HCT116 (cell line): ENCODE measurements at places on chromosomes 12 and 14. TPM values are rescaled to one million over a fixed set of nuclear protein-coding genes. Genes with fewer than 3 reads are reported as not detected.

DNA sequence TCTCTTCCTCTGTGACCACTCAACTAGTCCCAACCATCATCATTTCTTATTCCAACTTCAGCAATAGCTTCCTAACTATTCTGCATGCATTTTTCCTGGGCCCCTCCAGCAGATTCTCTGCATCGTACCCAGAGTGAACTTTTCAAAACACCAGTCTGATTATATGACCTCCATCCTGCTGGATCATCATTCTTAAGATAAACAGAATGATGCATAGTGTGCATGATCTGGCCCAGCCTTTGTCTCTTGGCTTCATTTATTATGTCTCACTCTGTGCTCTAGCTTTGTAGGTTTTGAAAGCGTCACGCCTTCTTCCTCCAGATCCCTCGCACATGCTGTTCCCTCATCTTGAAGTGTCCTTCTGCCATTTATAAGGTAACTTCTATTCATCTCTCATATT is 46.3 kb upstream of the SLC38A4 start:
- DNase-seq = no peak

- DNase-seq = no peak
Observed at GRCh38 chr14:52069307-52070050, 620 bp upstream of the NID2 start.

DNA sequence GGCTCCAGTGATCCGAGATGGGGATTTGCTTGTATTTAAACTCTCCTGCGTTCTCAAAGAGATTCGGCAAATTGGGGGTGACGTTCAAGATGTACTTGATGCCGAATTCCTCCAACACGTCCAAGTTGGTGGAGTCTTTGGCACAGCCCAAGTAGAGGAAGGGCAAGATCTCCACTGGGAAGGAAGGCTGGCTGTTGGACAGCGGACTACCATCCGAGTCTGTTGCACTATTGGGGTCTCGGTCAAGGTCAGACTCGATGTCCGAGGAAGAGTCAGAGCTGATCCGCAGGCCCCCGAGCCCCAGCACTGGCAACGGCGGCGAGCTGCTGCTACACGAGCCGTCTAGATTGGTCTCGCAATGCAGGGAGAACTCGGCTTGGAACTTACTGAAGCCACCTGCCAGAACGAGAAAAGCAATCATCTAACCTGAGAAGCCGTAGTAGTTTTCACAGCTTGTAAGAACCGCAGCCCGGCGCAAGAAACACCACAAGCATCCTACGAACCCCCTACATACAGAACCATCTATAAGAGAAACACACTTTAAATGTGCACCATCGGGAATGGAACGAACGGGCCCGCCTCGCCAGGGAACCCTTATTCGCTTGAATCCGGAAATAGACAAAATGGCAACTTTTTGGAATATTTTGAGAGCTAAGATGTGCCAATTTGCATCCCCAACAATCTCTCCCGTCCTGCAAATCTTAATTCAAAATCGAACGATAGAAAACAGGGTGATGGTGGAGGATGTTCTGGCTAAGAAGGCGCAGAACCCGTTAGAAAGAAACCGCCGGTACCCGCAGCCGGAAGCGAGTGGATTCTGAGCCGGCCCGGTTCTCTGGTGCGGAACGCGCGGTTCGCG is 1.4 kb downstream of the DUSP6 start:
- DNase-seq = no peak

GRCh38 chr12:71981149-71981548 is 42.5 kb downstream of the TPH2 start:
- no peak for DNase-seq

MYF5 gene
- total RNA-seq = not detected

DNA sequence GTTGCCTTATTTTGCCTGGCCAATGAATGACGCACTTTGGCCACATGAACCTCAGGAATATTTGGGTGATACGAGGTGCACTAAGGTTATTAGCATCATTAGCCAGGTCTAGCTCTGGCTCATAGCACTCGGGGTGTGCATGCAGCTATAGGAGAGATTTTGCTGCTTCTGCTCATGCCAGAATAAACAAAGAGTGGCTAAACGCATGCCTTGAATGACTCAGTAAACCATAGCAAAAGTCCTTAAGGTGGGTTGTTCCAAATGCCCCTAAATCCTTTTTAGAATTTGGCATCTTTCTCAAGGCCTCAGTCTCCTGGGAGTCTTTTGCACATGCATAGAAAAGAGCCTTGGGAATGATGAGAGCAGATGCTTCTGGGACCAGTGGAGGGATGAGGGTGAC is 343.7 kb upstream of the FKBP4 start:
- no peak for DNase-seq

DNA sequence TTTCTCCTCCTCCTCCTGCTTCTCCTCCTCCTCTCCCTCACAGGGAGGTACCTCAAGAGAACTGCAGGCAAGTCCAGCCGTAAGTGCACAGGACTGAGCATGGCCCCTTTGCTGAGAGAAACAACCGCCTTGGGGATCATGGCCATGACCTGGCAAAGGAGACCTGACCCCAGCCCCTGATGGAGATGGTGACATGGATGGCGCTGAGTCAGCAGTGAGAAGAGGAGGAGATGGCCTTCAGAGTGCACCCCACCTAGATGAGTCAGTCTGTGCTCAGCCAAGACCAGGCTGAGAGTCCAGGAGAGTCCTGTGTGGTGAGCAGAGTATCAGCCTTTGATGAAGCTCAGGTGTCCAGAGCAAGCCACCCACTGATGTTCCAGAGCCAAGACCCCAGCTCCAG is 36.4 kb downstream of the MEG3 start:
- DNase-seq = no peak

BCL2L14 gene
- total RNA-seq = 0.30 TPM

- no peak for DNase-seq
Observed at GRCh38 chr12:123643911-123644310, 10.3 kb downstream of the GTF2H3 start.

RHOF gene
- 116 TPM for total RNA-seq

ZBTB42 gene
- 4.4 TPM for total RNA-seq

TBK1 gene
- total RNA-seq = 27.0 TPM

RHEBL1 gene
- total RNA-seq = 2.8 TPM

- no peak for DNase-seq
Observed at GRCh38 chr12:116068853-116069252, 208.6 kb downstream of the MED13L start.

DNA sequence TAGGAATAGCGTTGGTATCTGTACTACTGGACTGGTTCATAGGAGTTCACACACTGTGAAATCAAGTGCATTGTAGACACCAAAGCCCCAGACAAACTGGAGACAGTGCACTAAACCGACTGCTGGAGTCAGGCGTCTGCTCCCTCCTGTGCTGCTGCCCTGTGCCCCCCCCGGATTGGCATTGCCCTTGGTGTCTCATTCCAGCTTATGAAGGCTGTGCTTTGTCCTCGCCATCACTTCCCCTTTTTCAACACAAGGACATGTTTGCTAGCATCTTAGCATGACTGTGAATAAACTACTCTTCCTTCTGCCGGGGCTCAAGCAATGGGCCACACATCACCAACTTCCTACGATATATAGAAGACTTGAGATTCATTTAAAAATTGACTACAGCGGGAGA is 84.0 kb downstream of the TMCC3 start:
- no peak for DNase-seq

DNA sequence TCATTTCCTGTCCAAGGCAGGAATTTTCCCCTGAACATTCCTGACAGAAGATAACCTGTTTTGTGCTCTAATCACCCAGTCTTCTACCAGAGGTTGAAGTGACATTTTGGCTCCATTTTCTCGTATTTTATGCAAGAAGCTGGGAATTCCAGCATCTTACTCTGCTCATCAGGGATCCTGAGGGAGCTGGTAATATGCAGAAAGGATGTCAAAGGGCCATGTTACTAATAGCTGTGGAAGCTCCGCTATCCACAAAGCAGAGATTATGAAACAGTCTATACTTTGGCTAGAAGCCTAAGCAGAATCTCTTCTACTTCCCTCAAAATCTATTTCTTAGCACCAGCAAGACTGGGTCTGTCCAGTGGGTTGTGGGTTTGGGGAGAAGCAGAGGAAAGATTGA is 613.0 kb downstream of the DIO2 start:
- DNase-seq = no peak

DNA sequence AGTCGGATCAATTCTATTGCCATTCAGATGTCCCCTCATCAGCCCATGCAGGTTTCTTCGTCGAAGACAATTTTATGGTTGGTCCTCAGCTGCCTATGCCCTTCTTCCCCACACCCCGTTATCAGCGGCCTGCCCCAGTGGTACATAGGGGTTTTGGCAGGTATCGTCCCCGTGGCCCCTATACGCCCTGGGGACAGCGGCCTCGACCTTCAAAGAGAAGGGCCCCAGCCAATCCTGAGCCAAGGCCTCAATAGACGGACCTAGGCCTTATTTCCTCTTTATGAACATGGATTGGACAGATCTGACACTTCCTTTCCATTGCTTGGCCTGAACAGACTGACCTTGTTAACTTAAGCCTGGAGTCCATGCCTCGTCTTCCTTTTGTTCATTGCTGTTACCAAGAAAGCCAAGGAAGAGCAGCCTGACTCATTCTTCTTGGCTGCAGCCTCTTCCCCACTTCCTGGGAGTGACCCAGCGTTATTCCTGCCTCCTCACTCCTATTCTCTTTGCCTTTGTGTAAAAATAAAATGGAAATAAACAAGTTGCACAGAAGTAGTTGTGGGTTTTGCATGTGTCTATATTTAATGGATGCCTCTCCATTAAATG is 156.5 kb upstream of the AMIGO2 start:
- DNase-seq = no peak

DNA sequence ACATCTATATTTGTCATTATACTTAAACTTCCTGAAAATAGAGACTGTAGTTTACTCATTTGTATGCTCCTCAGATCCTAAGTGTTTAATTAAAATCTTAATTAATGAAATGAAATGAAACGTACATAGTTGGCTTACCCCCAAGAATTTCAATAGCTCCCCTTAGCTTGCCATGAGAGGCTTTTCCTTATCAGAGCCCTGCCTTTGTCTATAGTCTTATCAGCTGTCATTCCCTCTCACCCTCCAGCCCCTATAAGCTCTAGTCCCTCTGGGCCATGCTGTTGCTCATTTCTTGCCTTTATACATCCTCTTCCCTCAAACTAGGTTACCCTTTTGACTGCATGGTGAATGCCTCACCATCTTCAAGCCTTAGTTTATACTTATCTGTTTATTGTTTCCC is 1.1 kb upstream of the RTRAF start:
- DNase-seq = no peak

SPX gene
- 0.76 TPM for total RNA-seq

- no peak for DNase-seq
Observed at GRCh38 chr12:131613678-131614077, 97.2 kb upstream of the SFSWAP start.

DNA sequence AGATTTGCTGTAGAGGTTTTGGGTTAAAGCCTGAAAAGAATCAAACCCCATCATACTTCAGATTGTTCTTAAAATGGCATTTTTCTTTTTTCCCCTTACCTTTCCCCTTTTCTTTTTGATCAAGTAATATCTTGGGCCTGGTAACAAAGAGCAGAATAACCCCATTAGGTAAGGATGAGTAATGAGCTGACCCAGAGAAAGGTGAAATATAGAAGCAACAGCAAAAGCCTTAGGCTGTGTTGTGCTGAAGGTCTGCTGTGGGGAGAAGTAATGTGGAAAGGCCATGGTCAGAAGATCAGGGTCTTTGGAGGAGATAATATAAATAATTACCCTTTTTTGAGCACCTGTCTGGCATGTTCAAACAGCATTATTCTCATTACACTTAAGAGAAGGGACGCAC is 42.3 kb downstream of the MIA2 start:
- DNase-seq = no peak

DNA sequence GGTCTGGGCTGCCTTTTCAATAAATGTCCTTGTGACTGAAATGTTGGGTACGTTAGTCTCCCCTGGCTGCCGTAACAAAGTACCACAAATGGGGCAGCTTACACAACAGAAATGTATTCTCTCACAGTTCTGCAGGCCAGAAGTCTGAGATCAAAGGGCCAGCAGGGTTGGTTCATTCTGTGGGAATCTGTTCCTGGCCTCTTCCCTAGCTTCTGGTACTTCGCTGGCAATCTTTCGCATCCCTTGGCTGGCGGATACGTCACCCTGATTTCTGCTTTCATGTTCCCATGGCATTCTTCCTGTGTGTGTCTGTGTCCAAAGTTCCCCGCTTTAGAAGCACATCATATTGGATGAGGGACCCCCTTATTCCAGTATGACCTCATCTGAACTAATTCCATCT is 95.8 kb upstream of the NCOR2 start:
- DNase-seq = no peak

DNA sequence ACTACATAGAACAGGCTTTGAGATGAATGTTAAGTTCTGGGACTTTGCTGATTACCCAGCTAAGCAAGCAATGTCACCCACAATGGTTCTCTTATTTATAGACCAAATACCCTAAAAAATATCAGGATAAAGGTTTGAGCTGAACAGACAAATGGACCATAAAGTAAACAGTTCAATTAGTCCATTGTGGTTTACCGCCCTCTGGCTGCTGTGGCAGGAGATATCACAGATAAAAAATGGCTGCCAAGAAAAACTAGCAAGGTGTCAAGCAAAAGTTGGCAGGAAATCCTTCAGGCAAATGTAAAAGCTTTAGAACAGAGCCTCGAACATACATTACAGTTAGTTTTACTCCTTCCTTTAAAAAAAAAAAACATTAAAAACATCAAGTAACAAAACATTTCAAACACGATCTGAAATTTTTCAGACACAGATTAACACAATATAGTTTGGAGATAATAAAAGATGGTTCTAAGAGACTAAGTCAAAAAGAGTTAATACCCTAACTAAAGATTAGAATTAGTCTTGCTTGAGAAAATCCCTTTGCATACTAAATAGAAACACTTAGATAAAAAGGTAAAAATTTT is 41.3 kb downstream of the MED13L start:
- no peak for DNase-seq

GRCh38 chr12:92602476-92602875 is 100.3 kb upstream of the PLEKHG7 start:
- DNase-seq = no peak

DNA sequence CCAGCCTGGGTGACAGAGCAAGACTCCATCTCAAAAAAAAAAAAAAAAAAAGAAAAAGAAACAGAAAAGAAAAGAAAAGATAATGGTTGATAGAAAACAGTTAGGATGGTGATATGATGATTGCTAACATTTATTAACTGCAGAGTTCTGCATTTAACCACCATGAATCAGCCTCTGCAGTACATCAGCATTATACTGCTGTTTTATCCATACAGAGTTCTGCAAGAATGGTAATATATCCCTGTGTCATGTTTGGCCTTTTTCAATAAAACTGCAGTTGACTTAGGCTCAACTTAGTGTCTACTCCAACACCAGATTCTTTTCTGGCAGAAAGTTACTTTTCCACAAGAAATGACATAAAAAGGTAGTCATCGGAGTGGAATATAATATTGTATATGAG is 62.6 kb downstream of the DUSP6 start:
- no peak for DNase-seq

- DNase-seq = no peak
Observed at GRCh38 chr14:71618047-71618446, 314.2 kb upstream of the RGS6 start.

GRCh38 chr12:117018685-117019084 is 80.5 kb downstream of the TESC start:
- DNase-seq = no peak

GRCh38 chr14:75752907-75753594 is 92.0 kb downstream of the TTLL5 start:
- no peak for DNase-seq

GRCh38 chr12:91357381-91357780 is 174.8 kb upstream of the DCN start:
- DNase-seq = no peak

NRXN3 gene
- total RNA-seq = not detected

- peak; percentile 51 for DNase-seq
Observed at GRCh38 chr12:106345746-106346145, 11.8 kb upstream of the POLR3B start.

TCL1A gene
- total RNA-seq = 0.30 TPM
